ENCODE measurements at places on chromosomes 4 and X.

GRCh38 chrX:1535241-1536041, 1.5 kb downstream of the P2RY8 start:
- peak; percentile 72 for DNase-seq

- DNase-seq = no peak
Measured at GRCh38 chrX:147763131-147763530, 148.6 kb upstream of the FMR1 start.

- DNase-seq = no peak
Measured at GRCh38 chr4:128379860-128380259, 92.2 kb upstream of the PGRMC2 start.

DNA sequence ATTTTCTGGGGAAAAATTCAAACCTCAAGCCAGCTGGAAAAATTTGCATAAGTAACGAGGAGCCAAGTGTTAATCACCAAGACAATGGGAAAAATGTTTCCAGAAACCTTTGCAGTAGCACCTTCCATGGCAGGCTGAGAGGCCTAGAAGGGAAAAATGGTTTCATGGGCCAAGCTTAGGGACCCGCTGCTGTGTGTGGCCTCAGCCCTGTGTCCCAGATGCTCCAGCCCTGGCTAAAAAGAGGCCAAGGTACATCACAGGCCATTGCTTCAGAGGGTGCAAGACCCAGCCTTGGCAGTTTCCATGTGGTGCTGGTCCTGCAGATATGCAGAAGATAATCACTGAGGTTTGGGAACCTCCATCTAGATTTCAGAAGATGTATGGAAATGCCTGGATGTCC, 98.3 kb upstream of the NWD2 start:
- DNase-seq = no peak

DNA sequence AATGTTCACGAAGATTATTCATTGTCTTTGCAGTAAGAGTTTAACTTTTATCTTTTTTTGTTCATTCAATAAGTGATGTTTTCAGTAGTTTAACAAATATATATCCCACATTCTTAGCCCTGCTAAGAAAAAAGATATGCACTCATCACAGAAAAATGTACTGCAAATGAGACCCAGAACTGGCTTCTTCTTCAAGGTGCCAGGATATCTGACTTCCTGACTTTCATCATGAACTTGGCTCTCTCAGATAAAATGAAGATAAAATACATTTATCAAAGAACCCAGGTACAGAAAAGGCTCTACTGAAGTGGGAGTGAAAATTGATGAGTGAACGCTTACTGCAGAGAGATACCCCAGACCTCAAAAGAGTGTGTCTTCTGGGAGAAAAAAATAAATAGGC, 177.8 kb upstream of the DKK2 start:
- no peak for DNase-seq

DNA sequence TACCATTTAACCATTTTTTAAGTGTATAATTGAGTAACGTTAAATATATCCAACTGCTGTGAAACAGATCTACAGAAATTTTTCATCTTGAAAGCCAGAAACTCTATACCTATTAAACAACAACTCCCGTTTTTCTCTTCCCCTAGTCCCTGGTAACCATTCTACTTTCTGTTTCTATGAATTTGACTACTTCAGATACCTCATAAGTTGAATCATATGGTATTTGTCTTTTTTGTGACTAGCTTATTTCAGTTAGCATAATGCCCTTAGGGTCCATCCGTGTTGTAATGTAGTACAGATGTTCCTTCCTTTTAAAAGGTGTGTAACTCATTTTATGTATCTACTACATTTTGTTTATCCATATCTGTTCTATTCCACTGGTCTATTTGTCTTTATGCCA, 48.7 kb downstream of the STAG2 start:
- no peak for DNase-seq

DNA sequence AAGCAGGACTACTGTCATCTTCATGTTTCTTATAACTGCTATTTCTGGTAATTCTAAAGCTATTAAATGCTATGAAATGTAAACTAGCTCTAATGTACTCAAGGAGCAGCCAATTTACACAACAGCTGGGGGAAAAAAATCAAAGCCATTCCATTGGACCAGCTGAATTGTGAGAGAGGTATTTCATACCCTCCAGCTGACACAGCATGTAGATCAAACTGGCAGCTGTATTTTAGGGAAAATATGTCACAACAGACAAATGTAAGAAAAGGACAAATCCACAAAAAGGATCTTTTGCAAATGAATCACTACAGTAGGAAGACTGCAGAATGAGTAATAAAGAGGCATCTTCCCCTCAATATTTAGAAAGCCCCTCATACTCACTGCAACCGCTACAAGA, 65.2 kb upstream of the FAM47B start:
- no peak for DNase-seq

GRCh38 chr4:30002341-30002740, 717.8 kb upstream of the PCDH7 start:
- no peak for DNase-seq

- no peak for DNase-seq
Measured at GRCh38 chrX:41086627-41086932, 1.3 kb downstream of the USP9X start.

GRCh38 chr4:99634742-99635360, 22.8 kb downstream of the C4orf54 start:
- DNase-seq = no peak

DNA sequence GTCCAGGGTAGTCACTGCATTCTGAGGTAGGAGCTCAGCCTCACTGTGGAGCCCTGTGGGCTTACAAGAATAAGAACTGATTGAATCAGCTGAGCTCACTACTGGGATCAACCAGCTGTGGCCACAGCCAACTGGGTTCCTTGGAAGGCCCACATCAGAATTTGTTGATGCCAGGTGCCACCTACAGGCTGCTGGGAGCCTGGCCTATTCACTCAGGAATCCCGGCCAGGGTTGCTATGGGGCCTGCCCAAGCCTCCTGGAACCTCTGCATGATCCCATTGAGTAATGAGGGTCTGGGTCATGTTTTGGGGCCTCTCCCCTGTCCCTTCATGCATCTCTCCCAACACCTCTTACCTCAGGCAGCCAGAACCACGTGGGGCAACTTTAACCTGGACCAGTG, 53.9 kb upstream of the KIAA1210 start:
- DNase-seq = no peak

- no peak for DNase-seq
Measured at GRCh38 chrX:13620207-13620606, 32.7 kb upstream of the TCEANC start.

DNA sequence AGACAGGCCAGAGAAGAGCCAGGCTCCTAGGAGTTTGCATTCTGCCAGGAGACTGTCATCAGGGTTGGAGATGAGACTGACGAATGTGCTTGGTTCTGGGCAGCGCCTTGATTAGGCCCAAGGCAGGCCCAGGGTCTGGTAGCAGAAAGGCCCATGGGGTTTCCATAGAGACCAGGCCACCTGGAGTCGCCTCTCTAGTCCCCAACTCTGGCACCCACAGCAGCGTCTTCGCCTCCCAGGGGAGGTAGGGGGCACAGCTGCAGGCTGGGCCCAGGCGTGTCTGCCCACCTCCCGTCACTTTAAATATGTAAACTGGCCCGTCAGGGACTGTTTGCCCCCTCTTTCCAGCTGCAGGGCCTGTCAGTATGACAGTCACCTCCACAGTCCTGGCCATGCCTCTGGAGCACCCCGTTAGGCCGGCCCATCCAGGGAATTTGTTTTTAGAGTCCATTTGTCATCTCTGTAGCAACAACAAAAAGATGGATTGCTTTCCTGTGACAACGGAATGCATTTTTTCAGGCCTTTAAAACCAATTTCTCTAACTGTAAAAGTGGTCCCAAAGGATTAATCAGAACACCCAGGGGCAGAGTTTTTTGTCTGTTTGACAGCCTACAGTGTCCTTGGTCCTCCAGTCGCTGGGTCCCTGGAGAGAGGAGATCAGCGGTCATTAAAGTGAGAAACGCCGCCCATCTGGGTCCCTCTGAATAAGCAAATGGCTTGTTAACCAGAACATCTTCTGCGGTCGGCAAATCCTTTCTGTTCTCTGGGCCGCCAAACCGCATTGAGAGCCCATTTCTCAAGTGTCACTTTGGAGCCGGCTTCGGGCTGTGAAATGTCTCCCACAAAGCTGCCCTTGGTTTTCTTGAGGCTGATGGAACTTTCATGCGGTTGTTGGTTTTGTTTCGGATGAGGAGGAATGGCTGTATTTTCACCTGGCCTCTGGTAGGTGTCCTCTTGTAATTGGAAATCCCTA, 153.0 kb upstream of the PSAPL1 start:
- DNase-seq = no peak

GRCh38 chrX:87327267-87327666, 190.3 kb upstream of the KLHL4 start:
- DNase-seq = no peak

GRCh38 chr4:5782829-5783476, 72.0 kb downstream of the EVC start:
- no peak for DNase-seq

DNA sequence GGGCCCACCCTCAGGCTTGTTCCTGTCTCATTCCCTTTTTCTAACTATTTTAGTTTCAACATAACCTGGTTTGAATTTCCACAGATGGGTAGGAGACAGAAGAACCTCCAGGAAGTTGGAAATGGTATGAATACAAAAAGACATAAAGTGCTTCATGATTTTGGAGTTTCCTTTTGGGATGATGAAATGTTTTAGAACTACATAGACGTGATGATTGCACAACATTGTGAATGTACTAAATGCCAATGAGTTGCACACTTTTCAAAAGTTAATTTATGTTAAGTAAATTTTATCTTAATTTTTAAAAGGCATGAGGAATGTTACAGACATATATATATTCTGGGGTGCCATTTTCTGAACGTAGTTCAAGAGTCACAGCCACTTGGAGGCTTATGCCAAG, 41.1 kb upstream of the IBSP start:
- no peak for DNase-seq

GRCh38 chr4:77146186-77147078, 10.6 kb upstream of the CCNG2 start:
- DNase-seq = peak; percentile 31

- DNase-seq = no peak
Measured at GRCh38 chr4:65918872-65919271, 248.6 kb upstream of the EPHA5 start.

DNA sequence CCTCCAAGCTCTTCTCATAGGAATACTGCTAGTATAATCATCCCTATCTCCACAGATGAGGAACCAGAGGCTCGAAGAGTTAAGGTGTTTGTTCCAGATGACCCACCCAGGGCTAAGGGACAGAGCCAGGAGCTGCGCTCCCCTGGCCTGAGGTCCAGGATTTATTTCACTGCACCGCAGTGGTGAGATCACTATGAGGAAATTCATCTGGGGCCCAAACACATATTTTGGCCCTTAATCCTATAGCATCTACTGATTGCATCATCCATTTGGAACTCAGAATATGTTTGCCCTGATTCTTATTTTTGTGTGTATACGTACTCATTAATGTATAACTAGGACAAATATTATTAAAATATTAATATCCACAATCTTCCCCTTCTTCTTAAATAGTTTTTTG, 100.1 kb upstream of the RBPJ start:
- no peak for DNase-seq

DNA sequence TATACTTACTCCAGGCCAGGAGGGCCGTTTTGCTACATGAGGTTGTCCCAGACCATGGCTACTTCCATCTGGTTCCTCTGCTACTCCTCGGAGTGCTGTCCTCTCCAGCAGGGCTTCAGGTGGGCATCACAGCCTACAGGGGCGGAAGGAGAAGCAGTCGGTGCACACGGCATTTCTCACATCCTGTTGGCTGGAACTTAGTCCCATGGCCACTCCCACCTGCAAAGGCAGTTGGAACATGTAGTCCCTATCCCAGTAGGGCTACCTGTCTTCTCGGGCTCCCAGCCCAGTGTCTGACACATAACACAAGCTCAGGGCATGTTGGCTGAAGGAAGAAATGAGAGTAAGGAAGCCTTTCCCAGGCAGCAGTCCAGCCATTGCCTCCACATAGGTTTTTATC, 7.7 kb upstream of the STK32B start:
- no peak for DNase-seq

DNA sequence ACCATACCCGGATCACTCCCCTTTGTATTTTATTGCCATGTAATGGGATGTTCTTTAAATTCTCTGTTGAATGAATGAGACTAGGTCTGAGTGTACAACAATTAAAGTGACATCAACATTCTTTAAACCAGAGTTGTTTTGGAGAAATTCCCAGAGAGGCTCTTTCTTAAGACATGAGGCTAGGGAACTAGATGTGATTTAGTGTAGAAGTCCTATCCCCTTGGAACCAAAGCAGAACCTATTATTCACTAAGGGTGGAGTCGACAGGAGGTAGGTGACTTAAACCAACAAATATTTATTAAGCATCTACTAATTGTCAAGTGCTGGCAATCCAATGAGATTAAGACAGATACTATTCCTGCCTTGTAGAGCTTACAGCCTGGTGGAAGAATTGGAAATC, 1.7 kb downstream of the EIF1AX start:
- DNase-seq = peak; percentile 8

DNA sequence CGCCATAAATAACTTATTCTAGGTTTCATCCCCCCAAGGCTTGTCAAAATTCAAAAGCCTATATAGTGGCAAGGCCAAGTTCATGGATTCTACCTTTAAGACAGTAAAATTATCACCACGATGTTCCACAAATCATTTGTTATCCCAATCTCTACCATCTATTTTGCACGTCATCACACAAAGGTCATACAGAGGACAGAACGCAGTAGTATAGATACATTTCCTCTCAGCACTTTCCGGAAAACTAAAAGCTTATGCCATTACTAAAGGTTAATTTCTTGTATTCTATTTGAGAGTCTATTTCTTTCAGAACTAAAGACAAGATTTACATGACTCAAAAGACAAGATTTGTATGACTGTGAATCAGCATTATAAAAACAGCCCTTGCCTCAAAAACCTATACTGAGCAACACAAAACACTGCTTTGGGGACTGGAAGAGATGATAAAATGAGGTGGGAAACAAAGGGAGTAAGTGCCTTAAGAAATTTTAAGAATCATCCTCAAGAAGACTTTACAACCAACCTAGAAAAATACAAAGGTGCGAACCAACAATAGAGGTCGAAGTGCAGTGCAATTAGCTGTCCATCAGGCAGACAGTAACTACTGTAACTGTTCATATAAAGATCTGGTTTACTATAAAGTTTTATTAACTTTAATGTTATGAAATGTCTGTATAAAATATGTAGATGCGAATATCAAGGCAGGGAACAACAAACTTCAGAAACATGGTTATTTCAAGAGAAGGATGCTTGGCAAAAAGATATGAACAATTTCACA, 7.6 kb downstream of the UBE2D3 start:
- DNase-seq = no peak

GRCh38 chr4:62208921-62209320, 1008.8 kb downstream of the ADGRL3 start:
- DNase-seq = no peak

GRCh38 chr4:76233529-76233928, 18.0 kb upstream of the FAM47E start:
- DNase-seq = no peak

- no peak for DNase-seq
Measured at GRCh38 chrX:116172976-116173375, 2.4 kb downstream of the AGTR2 start.

GRCh38 chr4:40262861-40263260, 66.0 kb downstream of the RHOH start:
- DNase-seq = no peak

DNA sequence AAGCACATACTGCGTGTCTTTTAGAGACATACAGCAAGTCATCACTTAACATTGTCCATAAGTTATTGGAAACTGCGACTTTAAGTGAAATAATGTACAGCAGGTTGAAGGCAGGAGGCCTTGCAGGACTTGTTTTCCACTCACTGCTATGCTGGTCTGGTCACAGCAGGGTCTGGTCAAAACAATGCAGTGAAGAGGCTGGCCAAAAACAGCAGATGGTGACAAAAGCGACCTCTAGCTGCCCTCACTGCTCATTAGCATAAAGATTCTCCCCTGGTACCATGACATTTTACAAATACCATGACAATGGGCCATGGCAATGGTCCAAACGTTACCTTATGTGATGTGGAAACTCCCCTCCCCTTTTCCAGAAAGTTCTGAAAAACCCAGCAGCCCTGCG, 1283.6 kb downstream of the FSTL5 start:
- DNase-seq = no peak

All from suppressor macrophage treated with lipopolysaccharide for 4 hours (primary cell).